ENCODE measurements at places on chromosomes 7 and 10. TPM values are rescaled to one million over a fixed set of nuclear protein-coding genes. Genes with fewer than 3 reads are reported as not detected.

GRCh38 chr10:61965703-61966395 is 64.3 kb downstream of the ARID5B start:
- DNase-seq, result no peak

DNA sequence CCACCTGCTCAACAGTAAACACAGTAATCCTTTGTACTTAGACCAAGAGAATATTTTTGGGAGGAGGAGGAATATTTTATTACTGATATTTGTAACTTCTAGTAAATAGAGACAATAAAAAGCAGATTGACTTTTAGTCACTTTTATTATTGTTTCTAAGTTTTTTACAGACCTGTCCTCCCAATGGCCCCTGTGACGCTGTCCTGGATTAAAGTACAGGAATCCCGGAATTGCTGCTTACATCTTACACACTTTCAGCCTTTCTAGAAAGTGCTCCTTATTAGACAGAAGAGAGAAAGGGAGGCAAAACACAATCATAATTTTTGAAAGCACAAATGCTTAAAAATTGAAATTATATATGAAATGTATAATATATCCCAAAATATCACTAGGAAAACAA is 86.4 kb upstream of the PRKG1 start:
- DNase-seq, result no peak

- DNase-seq, result no peak
Measured at GRCh38 chr7:139479620-139480019, 3.9 kb downstream of the KLRG2 start.

DNA sequence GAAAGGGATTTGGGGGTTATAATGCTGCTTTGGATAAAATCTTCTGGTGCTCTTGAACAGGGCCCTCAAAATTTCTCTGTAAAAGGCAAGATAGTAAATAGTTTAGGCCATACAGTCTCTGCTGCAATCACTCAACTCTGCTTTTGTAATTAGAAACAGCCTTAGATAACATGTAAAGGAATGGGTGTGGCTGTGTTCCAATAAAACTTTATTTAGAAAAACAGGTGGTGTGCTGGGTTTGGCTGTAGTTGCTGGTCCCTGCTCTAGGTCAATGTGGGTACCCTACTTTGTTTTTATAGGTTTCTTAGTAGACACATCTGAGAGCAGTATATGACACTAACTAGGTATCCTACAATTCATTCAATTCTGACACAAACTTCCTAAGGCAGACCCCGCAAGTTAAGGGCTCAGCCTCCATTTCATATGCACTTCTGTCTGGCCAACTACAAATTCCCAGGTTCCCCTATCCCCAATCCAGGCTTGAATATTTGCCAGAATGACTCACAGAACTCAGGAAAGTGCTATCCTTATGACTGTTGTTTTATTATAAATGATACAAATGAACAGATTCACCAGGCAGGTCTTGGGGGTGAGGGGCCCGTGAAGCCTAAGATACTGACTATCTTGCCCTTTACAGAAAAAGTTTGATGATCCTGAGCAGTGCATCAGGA is 349.9 kb downstream of the RPS24 start:
- no peak for DNase-seq

DNA sequence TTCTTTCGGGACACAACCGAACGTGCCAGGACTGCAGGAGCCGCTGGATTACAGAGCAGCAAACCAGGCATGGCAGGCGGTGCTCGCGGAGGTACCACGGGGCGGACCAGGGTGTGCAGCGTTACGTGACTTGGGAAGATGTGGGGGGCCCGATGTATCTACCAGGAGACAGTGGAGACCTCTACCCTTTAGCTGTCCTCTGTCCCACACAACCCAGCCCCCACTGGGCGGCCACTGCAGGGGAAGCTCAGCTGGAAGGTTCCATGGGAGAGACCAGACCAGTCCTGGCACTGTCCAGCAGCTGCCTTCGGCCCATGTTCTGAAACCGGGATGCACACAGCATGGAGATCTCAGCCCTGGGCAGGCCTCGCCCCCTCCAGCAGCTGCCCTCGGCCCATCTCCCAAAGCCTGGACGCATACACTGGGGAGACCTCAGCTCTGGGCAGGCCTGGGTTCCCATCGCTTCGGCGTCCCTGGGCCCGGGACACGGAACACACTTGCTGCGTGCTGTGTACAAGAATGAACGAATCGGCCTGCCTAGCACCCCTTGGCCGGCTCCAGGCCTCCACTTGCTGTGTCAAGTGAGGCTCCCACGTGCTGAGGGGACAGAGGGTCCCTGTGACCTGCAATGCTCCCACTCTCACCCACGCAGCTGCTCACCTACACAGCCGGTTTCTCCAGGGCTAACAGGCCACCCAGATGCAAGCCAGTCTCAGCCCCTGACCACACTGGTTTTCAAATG is 177.4 kb downstream of the ELFN1 start:
- DNase-seq, result peak; percentile 22

DNA sequence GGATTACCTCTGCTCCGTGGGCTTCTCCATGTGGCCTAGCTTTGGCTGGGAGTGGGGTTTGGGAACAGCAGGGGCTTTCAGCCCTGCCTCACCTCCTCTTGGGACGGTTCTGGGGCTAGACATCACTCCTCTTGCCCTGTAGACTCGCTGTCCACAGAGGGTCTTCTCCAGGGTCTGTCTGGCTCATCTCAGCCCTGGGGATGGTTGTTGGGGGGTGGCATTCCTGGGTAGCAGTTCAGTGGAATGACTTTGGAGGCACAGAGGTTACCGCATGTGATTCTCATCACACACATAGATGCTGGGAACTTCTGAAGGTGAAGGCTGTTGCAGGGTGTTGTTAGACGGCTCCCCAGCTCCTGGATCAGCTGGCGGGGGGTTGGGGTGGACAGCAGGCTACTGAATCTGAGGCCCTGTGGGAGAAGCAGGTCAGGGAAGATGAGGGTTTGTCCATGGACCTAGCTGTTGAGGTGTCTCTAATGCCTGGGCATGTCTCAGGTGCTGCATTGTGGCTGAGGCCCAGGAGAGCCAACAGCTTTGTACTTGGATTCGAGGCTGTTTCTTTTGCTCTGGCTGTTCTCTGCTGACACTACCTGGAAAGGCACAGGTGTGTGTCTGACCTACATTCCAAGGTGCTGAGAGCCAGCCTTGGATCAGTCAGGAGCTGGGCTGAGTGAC is 23.8 kb downstream of the RAMP3 start:
- no peak for DNase-seq

DNA sequence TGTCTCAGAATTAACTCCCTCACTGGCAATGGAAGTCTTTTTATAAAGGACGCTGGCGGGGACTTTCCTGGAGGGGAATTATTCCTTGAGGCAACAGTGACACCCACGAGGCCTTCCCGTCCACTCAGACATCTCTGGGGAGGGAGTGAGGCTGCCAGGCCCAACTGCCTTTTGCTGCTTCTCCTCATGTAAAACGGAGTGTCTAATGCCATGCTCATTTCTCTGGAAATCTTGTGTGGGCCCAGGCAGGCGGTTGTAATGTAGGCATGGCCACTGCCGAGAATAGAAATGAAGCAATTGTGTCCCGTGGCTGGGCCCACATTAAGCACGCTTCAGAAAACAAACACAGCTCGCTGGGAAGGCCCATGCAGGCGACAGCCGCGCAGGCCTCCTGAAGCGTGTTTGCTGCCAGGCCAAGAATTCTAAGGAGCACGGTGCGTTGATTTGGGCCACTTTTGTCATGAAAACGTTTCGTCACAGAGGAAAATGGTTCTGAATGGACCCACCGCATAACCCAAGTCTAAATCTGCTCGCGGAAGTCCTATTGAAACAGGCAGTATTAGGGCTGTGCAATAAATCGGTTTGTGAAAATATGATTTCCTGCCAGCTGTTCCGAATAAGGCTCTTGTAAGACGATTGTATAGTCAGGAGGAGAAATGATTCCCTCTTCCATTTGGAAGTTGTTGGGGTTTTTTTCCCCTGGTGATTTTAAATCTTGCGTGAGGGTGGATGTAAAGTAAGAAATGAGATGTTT is 104.2 kb upstream of the CHST15 start:
- no peak for DNase-seq

The BCCIP gene
- 38.4 TPM for total RNA-seq

The BAZ1B gene
- 36.8 TPM for total RNA-seq

Measured in Right ventricle myocardium superior (tissue), 1 donor.